ENCODE measurements at places on chromosomes 6 and 20. TPM values are rescaled to one million over a fixed set of nuclear protein-coding genes. Genes with fewer than 3 reads are reported as not detected.
A peak's percentile ranks its signal among the peaks of the same experiment; 100 is the strongest.

- no peak for DNase-seq
These were observed 102.7 kb upstream of the CNKSR3 start for GRCh38 chr6:154613137-154613676.

The SOX18 gene
- total RNA-seq: 1.2 TPM

- DNase-seq: no peak
These were observed 47.8 kb downstream of the CARMIL1 start for GRCh38 chr6:25326960-25327359.

DNA sequence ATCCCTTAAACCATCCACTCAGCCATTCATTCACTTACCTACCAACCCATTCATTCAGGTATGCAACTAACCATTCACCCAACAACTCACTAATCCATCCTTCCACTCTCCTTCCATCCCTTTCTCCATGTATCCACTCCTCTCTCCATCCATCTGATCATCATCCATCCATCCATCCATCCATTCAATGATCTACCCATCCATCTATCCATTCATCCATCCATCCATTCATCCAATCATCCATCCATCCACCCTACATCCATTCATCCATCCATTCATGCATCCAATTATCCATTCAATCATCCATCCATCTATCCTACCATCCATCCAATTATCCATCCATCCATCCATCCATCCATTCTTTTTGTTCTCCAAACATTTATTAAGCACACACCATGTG lies 13.8 kb upstream of the BCAS1 start:
- DNase-seq: no peak

- DNase-seq: no peak
These were observed 543.4 kb downstream of the CD83 start for GRCh38 chr6:14660806-14661579.

GRCh38 chr6:11536795-11537194 lies 754 bp upstream of the TMEM170B start:
- peak; percentile 70 for DNase-seq

DNA sequence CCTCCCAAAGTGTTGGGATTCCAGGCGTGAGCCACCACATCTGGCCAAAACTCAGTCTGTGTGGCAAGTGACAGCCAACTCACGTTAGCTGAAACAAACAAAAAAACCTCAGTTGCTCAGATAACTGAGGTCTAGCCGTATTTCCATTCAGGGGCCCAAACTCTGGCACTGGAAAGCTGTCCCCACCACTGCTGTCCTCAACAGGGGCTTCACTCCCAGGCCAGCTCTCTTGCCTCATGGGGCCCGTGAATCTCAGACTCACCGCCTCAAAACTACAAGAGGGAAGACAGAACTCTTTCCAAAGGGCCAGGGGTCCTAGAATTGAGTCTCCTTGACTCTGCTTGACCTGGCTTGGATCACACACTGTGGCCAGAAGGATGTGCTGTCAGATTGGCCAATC lies 7.4 kb downstream of the TTPAL start:
- no peak for DNase-seq

DNA sequence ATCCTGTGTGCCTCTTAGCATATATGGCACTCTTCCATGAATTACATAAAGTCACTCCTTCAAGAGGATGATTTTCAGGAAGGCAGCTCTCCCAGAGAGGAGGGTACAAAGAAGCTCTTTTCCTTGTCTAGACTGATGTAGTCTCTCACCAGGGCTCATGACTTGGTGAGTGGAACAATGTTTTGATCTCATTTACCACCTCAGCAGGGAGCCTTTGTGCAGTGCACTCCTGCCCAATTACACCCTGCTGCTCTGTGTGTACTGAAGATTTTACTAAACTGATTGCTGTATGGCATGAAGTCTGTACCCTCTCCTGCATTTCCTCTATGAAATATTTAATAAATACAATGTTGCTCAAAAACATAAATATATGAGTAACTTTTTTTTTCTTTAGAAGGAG lies 598.3 kb upstream of the HS3ST5 start:
- no peak for DNase-seq

DNA sequence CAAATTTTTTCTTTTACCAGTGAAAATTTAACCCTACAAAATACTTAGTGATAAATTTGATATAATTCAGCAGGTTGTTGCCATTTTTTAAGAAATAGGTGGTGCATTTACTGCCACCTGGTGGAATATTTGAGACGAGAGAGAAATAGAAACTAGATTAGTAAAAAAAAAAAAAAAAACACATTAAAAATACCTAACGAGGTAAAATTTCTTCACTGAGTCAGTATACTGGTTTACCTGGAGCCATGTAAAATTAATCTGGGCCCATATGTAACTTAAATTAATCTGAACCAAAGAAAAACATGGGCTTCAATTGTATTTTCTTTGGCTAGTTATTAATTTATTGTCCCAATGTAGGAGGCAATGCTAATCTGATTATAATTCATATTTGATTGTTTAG lies 520.8 kb downstream of the EPM2A start:
- DNase-seq: peak; percentile 12

DNA sequence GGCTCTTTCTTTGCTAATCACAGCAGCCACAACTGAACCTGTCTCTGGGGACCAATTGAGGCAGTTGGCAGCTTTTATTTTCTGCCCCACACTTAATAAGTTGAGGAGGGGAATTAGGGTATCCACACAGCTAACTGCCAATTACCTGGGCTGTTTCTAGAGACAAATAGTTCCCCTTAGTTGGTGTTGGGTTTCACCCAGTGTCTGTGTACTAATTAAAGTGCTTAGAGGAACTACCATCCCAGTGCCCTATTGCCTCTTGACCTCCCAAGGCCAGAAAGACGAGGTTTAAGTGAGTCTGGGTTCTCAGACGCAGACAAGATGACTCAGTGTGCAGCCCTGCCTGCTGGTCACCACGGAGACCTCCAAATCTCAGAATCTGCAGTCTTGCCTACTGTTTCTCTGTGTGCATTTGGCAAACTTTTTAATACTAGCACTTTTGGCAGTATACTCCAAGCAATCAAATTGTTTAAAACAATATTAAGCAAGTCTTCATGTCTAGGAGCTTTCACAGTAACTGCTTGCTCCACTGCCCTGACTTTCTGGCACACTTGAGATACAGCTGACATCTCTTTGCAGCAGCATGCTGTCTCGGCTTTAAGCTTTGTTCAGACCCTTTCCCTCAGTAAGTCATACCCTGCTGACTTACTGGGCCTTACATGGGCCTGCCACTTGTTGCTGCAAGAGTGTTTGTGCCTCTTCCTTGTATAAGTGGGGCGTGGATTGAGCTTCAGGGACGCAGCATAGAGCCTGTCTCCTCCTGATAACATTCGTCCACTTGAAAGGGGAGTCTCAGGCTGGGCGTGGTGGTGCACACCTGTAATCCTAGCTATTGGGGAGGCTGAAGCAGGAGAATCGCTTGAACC lies 31.9 kb downstream of the STK35 start:
- DNase-seq: no peak

The PPP1R3G gene
- 0.25 TPM for total RNA-seq

The SMIM8 gene
- 9.0 TPM for total RNA-seq
